Substantia nigra (tissue), 51 donors: ENCODE measurements at places on chromosomes 12 and 14.

- no peak for DNase-seq
Observed at GRCh38 chr14:90495357-90496276, 98.8 kb downstream of the CALM1 start.

GRCh38 chr12:27498761-27499160 is 25.2 kb upstream of the PPFIBP1 start:
- no peak for DNase-seq

GRCh38 chr12:103431387-103431786 is 64.4 kb downstream of the C12orf42 start:
- DNase-seq, result no peak

DNA sequence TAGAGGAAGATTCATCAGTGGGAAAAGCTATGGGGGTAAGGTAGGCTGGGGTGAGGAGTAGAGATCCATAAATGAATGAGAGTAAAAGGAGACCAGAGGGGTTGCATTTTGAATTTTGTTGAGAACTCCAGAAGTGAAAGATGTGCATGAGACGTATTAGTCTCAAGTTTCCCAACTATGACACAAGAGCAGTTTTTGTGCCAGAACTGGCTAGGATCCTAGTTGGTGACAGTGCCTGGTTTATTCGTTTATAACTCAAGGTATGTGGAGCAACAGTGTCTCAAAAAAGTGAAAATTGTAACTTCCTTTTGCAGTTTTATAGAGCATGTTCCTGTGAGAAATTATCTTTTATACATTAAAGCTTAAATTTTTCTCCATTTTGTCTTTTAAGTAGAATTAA is 377.0 kb downstream of the NPAS3 start:
- no peak for DNase-seq

- no peak for DNase-seq
Observed at GRCh38 chr12:104966677-104967076, 8.6 kb upstream of the SLC41A2 start.

GRCh38 chr12:7146906-7147305 is 16.7 kb downstream of the CLSTN3 start:
- no peak for DNase-seq

- no peak for DNase-seq
Observed at GRCh38 chr14:85453401-85454225, 76.3 kb upstream of the FLRT2 start.

GRCh38 chr12:102960766-102961465 is 3.4 kb downstream of the ASCL1 start:
- peak; percentile 35 for DNase-seq

GRCh38 chr12:27436768-27437167 is 9.8 kb upstream of the SMCO2 start:
- no peak for DNase-seq
